MCF 10A (cell line): ENCODE measurements at places on chromosomes 1 and 21. TPM values are rescaled to one million over a fixed set of nuclear protein-coding genes. Genes with fewer than 3 reads are reported as not detected.
A peak's percentile ranks its signal among the peaks of the same experiment; 100 is the strongest.

DNA sequence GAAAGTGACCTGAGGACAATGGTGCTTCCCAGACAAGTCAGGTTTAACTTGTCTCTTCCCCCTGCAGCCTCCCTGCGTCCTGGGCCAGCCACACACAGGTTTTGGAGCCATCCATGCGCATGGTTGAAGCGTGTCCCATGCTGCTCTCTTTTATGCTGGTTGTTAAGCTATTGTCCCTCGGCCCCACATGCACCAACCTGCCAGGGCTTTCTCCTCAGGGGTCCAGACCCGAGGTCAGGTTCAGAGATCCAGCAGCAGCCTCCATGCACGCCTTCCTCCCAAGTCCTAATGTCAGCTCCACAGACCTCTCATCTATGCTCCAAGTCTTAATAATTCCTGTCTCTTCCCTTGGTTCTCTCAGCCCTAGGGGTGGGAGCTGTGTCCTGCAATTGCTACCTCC is 1.6 kb downstream of the ABCA4 start:
- DNase-seq, result no peak

- DNase-seq, result no peak
Observed at GRCh38 chr1:104120525-104120924, 370.8 kb downstream of the AMY1C start.

- no peak for DNase-seq
Observed at GRCh38 chr21:16455978-16456377, 726.2 kb downstream of the USP25 start.

DNA sequence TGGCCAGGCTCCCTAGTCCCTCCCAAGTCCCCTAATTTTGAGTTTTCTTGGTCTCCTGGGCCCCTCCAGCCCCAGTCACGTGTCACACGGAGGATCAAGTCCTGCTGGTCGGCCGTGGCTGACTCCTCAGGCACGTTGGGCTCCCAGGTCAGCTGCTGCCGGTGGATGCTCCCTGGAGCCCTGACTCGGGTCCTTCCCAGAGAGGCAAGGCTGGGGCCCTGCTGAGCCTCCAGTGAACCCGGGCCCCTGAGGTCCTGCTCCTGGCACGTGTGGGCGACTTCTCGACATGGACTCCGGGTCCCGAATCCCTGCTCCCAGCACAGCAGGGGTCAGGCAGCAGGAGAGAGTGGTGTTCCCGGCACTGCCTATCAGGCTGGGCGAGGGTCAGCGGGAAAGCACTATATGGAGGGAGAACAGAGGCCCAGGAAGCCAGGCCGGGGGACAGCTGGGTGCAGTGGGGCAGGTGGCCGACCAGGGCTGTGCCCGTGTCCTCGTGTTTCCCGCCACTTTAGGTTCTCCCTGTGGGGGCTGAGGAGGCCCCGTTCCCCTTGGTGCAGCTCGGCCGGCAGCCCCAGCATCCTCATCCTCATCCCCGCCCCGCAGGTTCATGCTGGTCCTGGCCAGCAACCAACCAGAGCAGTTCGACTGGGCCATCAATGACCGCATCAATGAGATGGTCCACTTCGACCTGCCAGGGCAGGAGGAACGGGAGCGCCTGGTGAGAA is 13.2 kb downstream of the TMEM240 start:
- no peak for DNase-seq

- no peak for DNase-seq
Observed at GRCh38 chr1:84401156-84401555, 2.9 kb downstream of the DNASE2B start.

DNA sequence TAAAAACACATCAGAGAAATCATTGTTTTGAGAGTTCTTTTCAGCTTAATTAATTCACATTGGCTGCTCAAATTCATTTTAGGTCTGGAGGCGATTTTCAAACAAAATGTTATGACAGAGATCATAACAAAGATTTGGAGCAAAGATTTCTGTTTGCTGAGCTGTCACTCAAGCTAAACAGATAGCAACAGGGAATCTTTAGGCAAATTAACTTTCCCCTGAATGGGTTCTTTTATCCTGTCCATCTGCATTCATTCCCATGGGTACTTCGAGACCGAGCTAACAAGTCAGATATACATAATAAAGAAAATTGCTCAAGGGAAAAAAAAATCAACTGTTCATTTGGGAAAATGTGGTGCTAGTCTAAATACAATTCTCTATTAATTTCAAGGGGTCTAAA is 30.2 kb upstream of the CA6 start:
- no peak for DNase-seq

DNA sequence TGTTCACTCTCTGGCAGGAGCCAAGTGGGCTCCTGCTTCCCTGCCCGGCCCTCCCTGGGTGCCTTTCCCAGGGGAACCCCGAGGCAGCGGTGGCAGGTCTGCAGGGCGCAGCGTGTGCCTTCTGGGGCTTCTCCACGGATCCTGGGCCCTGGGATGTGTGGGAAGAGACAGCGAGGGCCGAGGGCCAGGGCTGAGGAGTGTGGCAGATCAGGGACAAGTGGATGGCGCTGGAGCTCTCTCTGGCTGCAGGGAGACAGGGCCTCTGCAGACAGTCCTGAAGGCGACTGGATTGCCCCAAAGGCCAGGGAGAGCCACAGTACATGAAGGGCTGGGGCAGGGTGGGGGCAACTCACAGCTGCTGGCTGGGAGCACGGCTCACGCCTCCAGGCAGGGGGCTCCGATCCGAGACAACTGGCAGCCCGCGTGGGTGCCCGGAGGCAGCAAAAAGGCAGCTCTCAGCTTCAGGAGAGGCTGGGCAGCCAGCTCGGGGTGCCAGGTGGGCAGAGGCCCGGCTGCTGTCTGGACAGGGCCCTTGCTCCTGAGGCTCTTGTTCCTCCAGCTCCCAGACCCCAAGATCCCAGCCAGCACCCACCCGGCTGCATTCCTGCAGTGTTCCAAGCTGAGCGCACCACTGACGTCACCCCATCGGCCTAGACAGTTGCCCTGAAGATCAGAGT is 16.0 kb downstream of the MORN1 start:
- DNase-seq, result no peak

Gene GSTM1
- not detected in 2 replicates for total RNA-seq

DNA sequence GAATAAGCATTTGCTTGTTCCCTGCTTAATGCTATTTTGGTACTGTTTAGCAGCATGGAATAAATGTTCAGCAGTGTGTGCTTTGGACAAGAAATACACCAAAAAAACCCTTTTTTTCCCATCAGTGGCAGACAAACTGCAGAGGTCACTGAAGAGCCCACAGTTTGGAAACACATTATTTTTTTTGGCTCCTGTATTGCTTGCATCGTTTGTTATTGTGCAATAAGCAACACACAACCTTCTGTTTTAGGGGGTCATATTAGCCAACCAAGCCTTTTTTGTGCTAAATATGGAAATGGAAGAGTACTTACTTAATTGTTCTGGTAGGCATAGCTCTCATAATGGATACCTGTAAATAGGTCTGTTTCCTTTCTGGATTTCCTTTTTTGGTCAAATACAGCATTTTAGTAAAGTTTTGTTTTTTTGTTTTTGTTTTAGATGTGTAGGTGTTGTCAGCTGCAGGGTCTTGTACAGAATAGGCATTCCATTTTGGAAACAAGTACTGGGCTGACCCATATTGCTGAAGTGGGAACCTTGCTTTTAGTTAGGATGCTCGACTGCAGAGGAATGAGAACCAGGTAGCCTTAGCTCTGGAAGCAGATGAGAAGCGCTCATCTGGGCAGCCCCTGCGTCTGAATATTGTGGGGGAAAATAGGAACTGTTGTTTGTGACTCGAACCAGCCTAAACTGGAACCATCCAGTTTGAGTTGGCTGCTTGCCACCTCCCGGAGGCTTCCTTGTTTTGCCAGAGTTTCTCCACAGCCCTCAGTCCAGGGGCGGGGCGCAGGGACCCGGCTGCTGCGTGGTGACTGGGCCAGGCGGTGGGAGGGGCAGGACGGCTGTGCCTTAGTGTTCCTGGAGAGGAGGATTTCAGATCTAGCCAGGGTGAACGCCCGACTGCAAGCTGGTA is 38.4 kb downstream of the SPEN start:
- DNase-seq, result peak; percentile 94

DNA sequence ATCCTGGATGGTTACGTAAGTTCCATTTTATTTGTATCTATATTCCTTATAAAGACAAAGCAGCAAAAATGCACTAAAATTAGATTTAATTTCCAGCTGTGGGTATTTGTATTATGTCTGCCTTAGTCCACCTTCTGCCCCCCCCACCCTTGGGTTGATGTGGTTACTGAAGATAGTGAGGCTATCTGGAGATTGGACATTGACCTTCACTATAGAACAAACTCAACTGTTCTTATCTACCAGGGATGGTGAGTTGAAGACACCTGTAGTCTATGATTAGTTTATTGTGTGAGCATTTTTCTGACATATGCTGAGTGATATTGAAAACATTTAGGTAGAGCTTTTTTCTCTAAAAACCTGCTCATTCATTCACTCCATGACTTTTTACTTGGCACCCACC is 122.2 kb downstream of the NFIA start:
- DNase-seq, result no peak

- no peak for DNase-seq
Observed at GRCh38 chr1:11211925-11212587, 22.9 kb downstream of the ANGPTL7 start.

Gene GCSAML
- total RNA-seq, result not detected in 2 replicates

GRCh38 chr21:44090325-44090724 is 16.9 kb upstream of the PWP2 start:
- DNase-seq, result no peak

- peak; percentile 76 for DNase-seq
Observed at GRCh38 chr1:161038523-161039153, at the start of gene TSTD1. TSTD1 (minus strand) TSS chr1:161038964; CDS start chr1:161038889, 75 bp downstream.

DNA sequence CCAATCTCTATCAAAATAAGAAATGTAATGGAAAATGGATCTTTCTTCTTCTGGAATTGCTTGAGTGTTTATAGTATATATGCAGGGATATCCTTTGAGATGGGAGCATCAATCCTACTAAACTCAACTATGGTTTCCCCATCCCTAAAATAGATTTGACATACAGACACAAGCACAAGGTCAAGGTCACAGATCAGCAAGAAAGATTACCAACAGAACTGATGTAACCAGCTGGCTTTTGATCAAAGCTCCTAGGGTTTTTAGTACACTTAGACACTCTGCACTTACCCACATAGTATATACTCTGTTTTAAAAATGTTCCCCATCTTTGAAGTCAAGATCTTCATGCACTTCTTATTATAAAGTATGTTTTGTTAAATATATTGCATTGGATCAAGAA is 85.5 kb downstream of the NRIP1 start:
- no peak for DNase-seq

Gene VHLL
- total RNA-seq, result 0.49 TPM in 1 of 2 replicates, not detected in the other

Gene ARHGEF16
- total RNA-seq, result 8.6 and 8.8 TPM in 2 replicates

- DNase-seq, result no peak
Observed at GRCh38 chr1:31116022-31116421, 50.5 kb upstream of the PUM1 start.

DNA sequence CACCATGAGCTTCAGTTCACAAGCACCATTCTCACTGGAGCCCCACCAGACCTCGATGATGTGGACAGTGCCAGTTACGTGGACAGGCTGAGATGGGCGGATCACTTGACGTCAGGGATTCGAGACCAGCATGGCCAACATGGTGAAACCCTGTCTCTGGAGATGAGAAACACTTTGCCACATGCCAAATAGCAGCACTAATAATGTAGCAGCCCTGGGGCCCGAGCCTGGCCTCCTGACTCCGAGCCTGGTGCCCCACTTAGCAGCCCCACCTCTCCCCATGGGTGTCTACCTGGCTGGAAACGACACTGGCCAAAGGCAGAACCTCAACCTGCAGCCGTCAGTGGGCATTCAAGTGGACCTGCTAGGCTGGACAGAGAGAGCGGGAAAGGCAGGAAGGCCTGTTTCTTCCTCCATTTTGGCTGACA is 129.1 kb downstream of the TOMM20 start:
- DNase-seq, result no peak

Gene AMY2A
- not detected in 2 replicates for total RNA-seq

GRCh38 chr1:71834601-71835441 is 447.5 kb downstream of the NEGR1 start:
- peak; percentile 3 for DNase-seq

DNA sequence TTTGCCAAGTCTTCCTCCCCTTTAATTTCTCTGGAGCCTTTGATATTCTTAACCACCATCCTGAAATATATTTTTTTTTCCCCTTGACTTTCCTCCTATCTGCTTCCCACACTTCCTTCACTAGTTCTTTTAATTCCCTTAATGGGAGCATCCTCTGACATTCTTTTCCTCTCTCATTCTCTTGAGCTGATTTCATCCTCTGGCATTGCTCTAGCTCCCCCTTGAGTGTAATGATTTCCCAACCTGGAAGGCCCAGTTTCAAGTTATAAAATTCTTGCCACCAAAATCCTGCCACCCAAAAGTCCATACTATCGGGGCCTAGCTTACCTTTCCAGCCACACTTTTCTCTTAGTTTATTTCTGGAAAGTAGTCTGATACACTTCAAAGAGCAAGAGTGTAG is 39.5 kb upstream of the UBE2U start:
- DNase-seq, result peak; percentile 30

DNA sequence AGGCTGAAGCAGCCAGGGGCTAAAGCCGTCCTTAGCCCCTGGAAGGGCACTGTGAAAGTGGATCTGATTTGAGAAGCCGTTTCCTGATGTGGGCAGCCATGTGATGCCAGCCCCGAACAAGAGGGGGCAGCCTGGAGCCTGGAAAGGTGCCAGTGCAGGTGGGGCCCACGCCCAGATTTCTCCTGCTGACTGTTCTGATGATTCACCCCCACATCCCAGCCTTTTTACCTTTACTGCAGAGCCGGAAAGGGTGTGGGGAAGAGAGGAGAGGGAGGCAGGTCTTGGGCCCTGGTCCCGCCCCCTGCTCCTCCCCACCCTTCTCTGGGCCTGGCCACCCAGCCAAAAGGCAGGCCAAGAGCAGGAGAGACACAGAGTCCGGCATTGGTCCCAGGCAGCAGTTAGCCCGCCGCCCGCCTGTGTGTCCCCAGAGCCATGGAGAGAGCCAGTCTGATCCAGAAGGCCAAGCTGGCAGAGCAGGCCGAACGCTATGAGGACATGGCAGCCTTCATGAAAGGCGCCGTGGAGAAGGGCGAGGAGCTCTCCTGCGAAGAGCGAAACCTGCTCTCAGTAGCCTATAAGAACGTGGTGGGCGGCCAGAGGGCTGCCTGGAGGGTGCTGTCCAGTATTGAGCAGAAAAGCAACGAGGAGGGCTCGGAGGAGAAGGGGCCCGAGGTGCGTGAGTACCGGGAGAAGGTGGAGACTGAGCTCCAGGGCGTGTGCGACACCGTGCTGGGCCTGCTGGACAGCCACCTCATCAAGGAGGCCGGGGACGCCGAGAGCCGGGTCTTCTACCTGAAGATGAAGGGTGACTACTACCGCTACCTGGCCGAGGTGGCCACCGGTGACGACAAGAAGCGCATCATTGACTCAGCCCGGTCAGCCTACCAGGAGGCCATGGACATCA is at the start of gene SFN:
Gene SFN (plus strand): TSS at position 369 of the 904 bp plus-strand sequence. CDS start 64 bp downstream, at position 433.
- peak; percentile 99 for DNase-seq

DNA sequence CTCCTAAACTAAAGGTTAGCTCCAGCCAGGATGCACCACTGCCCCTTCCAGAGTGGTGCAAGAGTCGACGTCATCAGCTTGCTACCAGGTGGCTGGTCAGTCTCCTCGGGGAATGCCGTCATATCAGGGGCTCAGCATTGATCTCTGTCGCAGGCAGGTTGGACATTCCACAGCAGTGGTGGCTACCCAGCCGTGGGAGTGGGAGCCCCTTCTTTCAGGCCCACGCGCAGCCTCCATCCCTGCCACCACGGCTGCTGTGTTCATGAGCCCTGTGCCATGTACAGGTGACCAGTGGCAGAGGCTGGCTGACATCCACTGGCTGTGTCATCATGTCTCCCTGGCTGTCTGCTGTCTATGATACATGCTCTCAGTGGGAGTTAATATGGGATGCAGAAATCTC is 25.5 kb downstream of the IL10RB start:
- DNase-seq, result no peak
